ENCODE measurements at places on chromosomes 5 and 9. TPM values are rescaled to one million over a fixed set of nuclear protein-coding genes. Genes with fewer than 3 reads are reported as not detected.
A peak's percentile ranks its signal among the peaks of the same experiment; 100 is the strongest.

- H3K36me3 ChIP-seq: peaks cover 30% of the 10 kb centered on the region
- peaks cover 4% of the 10 kb centered on the region for H3K27me3 ChIP-seq
- peak overlapping the region; percentile 94 for H3K4me3 ChIP-seq
- H3K27ac ChIP-seq: peak overlapping the region; percentile 72
- no peak for DNase-seq
Measured at GRCh38 chr5:32714836-32715235, 3.7 kb downstream of the NPR3 start.

- no peaks in the 10 kb centered on the region for H3K27me3 ChIP-seq
- peaks cover 32% of the 10 kb centered on the region for H3K36me3 ChIP-seq
- H3K4me3 ChIP-seq: peak overlapping the region; percentile 88
- H3K27ac ChIP-seq: peak overlapping the region; percentile 87
- DNase-seq: no peak
Measured at GRCh38 chr9:124860582-124861341, 995 bp downstream of the RPL35 start.

- H3K27me3 ChIP-seq: no peaks in the 10 kb centered on the region
- H3K4me3 ChIP-seq: no peak overlapping the region
- no peaks in the 10 kb centered on the region for H3K36me3 ChIP-seq
- DNase-seq: no peak
- no peak overlapping the region for H3K27ac ChIP-seq
Measured at GRCh38 chr9:72256931-72257330, 107.7 kb downstream of the GDA start.

- H3K36me3 ChIP-seq: no peaks in the 10 kb centered on the region
- H3K27ac ChIP-seq: no peak overlapping the region
- no peaks in the 10 kb centered on the region for H3K4me1 ChIP-seq
- no peaks in the 10 kb centered on the region for H3K27me3 ChIP-seq
Measured at GRCh38 chr9:19641046-19641445, 147.8 kb downstream of the SLC24A2 start.

- H3K4me1 ChIP-seq: peaks cover 23% of the 10 kb centered on the region
- H3K27ac ChIP-seq: no peak overlapping the region
- DNase-seq: no peak
- H3K4me3 ChIP-seq: no peak overlapping the region
- H3K27me3 ChIP-seq: peaks cover 5% of the 10 kb centered on the region
Measured at GRCh38 chr5:54581831-54582548, 64.4 kb downstream of the SNX18 start.

GRCh38 chr9:84101964-84102632, 121.5 kb downstream of the RMI1 start:
- H3K36me3 ChIP-seq: no peaks in the 10 kb centered on the region
- peak overlapping the region; percentile 26 for H3K4me3 ChIP-seq
- H3K4me1 ChIP-seq: no peaks in the 10 kb centered on the region

Gene SAP30L
- 31.0 TPM for total RNA-seq

Gene STOM
- 98.0 TPM for total RNA-seq

Gene PCDHB14
- 2.9 TPM for total RNA-seq
